ENCODE measurements at places on chromosomes 5 and 9.

DNA sequence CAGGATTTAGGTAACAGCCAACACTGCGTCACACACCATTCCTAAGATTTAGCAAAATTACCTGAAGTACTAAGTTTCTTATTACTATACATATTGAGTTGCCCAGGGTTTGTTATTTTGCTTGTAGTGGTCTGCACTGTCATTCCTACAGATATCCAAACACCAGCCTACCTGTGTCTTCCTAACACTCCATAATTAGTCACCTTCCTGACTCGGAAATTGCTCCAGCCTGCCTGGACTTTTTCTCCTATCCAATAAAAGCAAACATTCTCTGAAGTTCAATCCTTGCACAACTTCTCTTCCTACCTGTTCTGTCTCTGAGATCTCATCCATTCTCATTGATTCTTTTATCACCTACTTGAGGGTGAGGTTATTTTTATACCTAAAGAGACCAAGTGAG is 243.9 kb downstream of the NR2F1-AS1 start:
- DNase-seq = no peak

DNA sequence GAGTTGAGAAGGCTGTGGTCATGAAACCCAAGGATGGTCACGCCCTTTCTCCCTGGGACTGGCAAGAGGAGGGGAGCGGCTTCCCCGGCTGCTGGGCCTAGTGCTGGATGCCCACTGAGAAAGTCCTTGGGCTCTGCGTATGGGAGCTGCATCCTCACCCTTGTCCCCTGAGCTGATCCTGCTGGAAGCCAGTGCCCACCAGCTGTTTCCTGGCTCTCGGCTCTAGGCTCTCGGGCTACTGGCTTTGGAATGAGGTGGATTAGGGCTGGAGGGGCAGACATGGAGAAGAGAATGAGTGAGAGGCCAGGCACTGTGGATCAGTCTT is 149.3 kb upstream of the PPP1R26 start:
- no peak for DNase-seq

GRCh38 chr5:100496296-100496695 is 38.9 kb upstream of the FAM174A start:
- no peak for DNase-seq

GRCh38 chr5:127976991-127977717 is 106.4 kb upstream of the SLC12A2 start:
- no peak for DNase-seq

DNA sequence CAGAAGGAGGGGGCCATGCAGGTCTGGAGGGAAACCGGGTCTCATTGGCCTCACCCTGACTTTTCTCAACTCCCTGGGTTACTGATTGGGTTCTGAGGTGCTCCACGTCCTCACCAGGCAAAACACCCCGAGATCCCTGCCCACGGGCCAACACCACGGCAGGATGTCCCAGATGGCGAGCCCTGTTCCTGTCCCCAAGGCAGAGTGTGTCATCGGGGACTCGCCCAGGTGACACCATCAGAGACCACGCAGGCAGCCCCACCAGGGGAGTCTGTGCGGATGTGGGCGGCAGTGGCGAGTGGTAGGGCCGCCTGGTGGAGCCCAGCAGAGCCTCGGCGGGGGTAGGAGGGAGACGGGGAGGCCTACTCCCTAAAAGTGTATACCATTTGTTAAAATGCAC is 59.0 kb upstream of the UBAC1 start:
- no peak for DNase-seq

GRCh38 chr9:90770182-90770738 is 31.4 kb upstream of the SYK start:
- DNase-seq = no peak

GRCh38 chr5:172777881-172778814 is 7.2 kb upstream of the DUSP1 start:
- DNase-seq = no peak

- no peak for DNase-seq
These were observed 64.4 kb downstream of the ANXA1 start for GRCh38 chr9:73216100-73216499.

DNA sequence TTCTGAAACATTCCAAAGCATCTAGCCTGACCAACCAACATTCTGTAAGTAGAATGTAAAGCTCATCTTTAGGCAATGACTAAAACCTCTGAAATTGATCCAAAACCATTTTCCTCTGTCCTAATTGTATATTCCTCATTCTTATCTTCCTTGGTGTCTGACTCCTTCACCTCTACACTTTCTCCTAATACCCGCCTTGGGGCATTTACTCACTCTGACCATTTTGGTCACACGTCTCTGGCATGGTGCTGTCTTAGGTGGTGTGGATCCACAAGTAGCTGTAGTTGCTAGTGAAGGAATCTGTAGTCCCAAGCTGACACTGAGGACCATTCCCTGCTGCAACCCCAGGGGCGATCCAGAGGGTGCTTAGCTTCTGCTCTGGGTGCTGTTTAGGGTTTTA is 40.8 kb upstream of the LMNB1 start:
- DNase-seq = no peak

- DNase-seq = no peak
These were observed 32.8 kb upstream of the PIP5K1B start for GRCh38 chr9:68672215-68672614.

- no peak for DNase-seq
These were observed 395.4 kb downstream of the EFNA5 start for GRCh38 chr5:107275333-107275732.

- no peak for DNase-seq
These were observed 64.9 kb upstream of the STK32A start for GRCh38 chr5:147169901-147170300.

DNA sequence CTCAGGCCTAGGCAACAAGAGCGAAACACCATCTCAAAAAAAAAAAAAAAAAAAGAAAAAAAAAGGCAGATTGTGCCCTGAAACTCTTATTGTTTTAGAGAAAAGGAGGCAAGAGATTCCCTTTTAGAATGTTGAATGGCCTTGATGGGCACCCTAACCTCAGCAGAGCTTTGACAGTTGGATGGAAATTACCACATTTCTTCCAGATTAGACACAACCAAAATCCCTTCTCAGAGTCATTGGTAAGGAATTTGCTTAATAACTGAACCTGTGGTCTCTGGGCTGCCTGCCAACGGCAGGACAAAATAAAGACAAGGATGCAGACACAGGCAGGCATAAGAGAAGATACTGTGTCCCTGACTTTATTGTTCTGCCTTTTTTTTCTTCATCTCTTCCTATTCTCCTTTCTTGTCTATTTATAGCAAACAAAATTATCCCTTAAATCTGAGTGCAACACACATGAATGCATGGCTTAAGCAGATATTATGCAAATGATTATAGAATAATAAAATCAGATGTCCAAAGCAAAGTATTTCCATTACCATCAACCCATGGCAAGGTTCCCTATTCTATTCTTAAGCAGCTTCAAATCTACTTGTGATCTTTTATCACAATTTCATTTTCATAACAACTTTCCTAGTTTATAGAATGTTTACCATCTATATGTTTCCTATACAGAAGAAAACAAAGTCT is 37.3 kb upstream of the TRIO start:
- DNase-seq = no peak

GRCh38 chr5:172733131-172733973 is 37.6 kb downstream of the DUSP1 start:
- DNase-seq = no peak

- DNase-seq = no peak
These were observed 3.6 kb downstream of the HMGCS1 start for GRCh38 chr5:43309637-43310036.

- no peak for DNase-seq
These were observed 106.2 kb upstream of the LMX1B start for GRCh38 chr9:126507318-126508109.

GRCh38 chr9:86488794-86489193 is 134.6 kb upstream of the TUT7 start:
- DNase-seq = no peak

DNA sequence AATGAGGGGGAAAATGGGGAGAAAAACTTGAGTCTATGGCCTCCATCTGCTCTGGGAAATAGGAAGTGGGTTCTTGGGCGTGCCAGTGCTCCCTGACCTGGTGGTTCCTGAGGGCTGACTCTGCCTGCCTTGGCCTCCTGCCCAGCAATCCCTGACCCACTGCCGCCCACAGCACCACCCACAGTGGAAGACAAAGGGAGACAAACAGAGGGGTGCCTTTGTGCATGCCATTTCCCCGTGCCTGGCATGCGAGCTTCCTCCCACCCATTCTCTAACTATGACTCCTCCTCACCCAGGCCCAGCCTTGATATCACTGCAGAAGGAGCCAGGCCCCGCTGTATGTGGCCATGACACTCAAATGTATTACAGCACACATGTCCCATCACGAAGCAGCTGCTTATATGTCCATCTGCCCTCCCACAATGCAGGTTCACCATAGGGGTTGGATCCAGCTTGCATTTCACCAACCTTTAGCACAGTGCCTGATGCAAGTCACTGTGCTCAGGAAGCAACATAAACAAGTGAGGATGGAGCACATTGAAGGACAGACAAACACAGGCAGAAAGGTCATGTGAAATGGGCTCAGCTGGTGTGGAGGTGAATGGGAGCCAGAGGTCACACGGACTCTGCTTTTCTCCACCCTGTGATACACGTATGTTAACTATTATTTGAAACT is 84.4 kb downstream of the ADRB2 start:
- no peak for DNase-seq

DNA sequence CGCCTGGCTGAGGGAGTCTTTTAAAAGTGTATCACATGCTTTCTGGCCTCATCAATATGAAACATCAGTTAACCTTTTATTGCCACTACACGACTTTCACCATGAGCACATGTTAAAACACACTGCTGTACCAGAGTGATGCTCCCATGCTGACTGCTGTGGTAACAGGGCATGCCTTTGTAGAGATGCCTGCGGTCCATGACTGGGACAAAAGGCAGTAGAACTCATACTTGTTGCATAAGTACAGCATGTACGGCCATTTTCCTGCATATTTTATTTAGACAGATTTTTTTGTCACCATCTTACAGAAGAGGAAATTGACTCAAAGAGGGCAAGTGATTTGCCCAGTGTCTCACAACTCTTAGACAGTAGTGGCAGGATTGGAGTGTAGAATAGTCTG is 105.7 kb upstream of the ADAMTSL1 start:
- no peak for DNase-seq

DNA sequence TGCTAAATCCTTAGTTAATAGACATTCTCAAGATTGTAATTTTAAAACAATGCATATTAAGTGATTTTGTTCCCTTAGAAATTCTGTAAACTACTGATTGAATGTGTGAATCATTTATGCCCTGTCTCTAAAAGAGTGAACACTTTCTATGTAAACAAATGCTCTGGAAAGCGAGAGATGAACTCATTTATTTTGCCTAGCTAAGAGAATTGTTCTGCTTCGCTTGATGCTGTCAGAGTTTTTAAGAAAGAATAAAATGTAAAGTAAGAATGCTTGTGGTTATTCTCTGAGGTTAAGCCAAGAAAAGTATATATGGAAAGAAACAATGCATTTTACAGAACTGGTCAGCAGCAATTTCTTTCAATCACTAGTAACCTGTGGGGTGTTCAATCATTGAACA is 347.4 kb upstream of the NUDT12 start:
- no peak for DNase-seq

DNA sequence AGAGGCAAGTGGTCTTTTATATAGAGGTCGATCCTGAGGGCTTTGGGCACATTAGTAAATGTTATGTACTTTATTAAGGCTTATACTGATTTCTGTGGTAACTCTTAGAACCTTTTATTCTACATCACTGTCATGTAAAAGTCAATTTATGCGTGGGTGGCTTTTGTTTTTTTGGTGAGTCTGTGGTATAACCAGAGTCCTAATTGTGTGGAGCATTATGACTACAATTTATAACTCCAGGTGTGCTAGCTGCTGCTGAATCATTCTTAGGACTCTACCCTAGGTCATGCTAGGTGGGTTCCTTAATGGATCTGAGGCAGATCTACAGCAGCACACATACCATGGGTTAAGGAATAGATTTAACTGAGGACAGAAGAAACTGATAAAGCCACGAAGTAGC is 33.9 kb upstream of the KCNN2 start:
- no peak for DNase-seq

GRCh38 chr5:108521841-108522506 is 140.1 kb upstream of the FBXL17 start:
- DNase-seq = no peak

- no peak for DNase-seq
These were observed 275.9 kb downstream of the ACTL7B start for GRCh38 chr9:108579757-108580439.

DNA sequence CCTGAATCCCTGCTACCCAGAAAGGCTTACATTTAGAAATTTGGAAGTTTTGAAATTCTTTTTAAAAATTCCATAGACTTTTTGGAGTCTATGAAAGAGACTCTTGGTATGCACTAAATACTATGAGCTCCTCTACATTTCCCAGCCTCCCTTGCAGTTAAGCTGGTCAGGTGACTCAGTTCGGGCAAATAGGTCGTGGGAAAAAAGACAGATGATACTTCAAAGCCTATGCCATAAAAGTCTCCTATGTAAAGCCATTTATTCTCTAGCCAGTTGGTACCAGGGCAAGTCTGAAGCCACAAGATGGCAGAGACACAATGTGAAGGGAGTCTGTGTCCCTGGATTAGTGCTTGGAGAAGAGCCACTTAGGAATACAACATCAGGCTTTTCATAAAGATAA is 101.8 kb downstream of the BOD1 start:
- DNase-seq = no peak

DNA sequence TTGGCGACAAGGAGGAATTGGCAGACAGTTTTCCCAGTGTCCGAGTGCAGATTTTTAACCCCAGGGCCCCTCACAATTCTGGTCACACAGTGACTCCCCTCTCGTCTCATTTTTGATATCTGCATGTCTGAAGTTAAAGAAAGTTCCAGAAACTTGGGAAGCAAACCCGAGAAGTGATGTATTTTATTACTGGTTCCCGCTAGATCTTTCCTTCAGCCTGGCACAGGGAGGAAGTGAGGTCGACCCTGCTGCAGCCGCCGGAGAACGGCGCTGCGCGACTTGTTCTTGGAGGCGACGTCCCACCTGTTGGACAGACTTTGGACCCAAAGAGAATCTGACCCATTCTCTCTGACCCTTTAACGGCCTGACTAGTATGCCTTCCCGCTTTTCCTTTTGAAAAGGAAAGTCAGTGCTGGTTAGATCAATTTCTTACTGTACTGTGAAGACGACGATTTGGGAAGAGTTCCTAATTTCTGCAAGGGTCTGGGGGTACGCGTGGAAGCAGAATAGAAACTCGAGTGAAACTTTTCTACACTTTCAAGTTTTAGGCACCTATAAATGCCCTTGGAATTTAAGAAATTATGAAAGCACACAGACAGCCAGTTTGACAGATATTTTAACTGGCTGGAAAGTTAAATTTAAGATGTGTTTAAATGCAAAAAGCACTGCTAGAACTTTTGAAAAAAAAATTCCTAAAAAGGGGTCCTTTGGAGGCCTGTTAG is 744 bp downstream of the OTULIN start:
- no peak for DNase-seq

DNA sequence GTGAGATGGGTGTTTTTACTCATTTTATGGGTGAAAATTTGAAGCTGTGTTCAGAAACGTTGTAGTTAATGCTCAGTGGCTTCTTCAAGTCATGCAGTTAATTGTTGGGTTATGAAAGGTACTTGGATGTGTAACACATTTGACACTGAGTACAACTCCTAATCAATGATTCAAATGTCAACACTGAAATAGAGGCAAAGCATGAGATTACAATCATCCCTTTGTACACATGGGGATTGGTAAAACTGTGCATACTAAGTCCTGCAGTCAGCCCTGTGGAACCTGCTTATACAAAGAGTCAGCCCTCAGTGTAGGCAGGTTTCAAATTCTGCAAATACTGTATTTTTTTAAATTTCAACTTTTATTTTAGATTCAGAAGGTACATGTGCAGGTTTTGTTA is 3.3 kb downstream of the ABLIM3 start:
- DNase-seq = no peak

GRCh38 chr5:75668977-75669689 is 48.1 kb downstream of the POC5 start:
- no peak for DNase-seq

- DNase-seq = no peak
These were observed 1193.2 kb upstream of the NUDT12 start for GRCh38 chr5:104755806-104756205.
